ENCODE measurements at places on chromosomes 2 and 18.

GRCh38 chr2:209322041-209322440 is 101.8 kb upstream of the MAP2 start:
- DNase-seq: no peak

DNA sequence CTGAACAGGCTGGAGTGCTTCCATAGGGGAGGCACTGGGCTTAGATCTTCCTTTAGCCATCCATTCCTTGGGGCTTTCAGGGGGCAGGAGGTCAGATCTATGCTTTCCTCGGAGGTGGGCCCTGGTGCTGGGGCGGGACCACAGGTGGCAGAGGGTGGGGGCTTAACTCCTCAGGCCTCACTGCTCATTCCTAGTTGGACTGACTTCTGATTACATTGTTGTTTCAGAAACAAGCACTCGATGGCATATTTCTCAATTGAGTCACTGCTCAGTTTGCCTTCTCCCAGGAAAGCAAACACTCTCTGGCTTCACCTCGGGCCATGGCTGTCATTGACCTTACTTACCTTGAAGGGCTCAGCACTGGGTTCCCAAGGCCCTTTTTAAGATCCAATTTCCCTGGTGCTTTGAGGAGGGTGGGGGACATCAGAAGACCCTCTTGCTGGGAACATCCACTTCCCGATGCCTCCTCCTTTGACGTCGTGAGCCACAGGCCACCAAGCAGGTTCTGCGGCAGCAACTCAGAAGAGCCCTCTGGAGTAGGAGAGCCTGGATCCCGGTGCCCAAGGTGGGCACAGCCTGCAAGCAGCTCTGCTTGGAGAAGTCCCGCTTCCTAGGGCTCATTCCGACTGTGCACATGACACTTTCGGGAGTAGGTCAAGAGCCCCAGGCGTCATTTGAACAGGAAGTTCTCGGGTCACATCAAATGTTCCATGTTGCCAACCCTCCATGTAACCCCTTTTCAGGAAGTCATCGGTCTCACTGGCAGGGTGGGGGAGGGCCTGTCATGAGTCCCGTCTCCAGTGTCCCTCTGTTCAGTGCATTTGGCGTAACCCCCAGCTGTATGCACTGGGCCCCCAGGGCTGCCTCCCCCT is 40.6 kb downstream of the SDC1 start:
- no peak for DNase-seq

DNA sequence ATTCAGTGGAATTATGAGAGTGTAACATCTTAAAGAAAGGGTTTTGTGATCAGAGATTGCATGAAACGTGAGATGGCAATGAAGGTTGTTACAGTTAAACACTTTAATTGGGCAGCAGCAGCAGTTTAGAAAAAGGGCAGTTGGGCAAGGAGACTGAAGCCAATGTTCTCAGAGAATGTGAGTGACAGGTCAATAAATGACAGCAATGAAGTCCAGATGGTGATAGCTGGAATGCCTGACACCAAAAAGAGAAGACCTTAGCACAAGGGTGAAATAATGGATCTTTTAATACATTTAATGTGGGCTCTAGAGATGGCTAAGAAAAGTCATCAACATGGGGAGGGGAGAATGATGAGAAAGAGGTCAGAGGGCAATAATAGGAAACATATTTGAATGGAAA is 89.4 kb upstream of the CDH7 start:
- no peak for DNase-seq

DNA sequence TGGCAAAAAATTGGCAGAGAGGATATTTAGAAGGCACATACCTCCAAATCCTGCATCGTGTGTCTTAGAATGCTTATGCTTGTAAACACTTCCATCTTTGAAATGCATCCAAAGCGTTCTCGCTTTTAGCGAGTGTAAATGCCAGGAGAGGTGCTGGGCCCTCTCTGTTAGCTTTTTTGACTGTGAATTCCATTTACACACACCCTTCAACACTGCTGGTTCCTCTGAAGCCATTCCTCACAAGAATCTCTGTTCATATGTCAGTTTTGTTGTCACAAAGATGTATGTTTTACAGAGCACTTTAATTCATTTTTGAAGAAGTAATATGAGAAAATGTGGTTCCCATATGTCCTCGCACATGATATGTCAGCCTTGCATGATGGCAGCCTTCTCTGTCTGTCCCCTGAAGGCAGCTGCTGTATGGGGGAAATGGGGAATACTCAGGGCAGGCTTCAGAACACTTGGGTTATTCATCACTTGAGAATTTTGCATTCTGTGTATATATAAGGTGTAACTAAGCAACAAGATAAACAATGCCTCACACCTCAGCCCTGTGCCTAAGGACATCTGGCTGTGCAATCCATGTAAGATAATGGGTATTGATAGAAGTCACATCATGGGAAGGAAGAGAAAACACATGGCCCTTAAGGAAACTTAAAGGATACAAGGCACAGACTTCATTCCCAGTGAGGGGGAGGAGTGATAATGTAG is 52.3 kb downstream of the RAB27B start:
- no peak for DNase-seq

- no peak for DNase-seq
Observed at GRCh38 chr2:26838121-26838906, 9.6 kb upstream of the DPYSL5 start.

- DNase-seq: no peak
Observed at GRCh38 chr2:164840458-164840929, 1.1 kb downstream of the COBLL1 start.

DNA sequence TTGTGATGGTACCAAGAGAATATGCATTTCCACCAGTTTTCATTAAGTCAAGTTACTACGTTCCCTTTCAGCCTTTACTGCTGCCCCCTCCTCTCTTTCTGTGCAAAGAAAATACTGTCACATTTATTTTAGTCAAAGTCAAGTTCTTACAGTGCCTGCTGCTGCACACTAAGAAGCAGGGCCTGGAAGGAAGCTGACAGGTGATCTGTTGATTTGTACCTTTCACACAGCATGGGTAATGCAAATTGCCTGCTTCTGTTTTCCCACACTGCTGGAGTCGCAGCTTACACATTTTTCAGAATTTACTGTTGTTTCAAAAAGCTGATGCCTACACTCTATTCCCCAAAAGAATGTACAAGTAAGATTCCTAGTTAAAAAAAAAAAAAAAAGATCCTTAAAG is 48.7 kb upstream of the CD226 start:
- no peak for DNase-seq

Measured in CD4-positive, CD25-positive, alpha-beta regulatory T cell (primary cell).